Right lobe of liver (tissue), 6 donors: ENCODE measurements at places on chromosomes 4 and X. TPM values are rescaled to one million over a fixed set of nuclear protein-coding genes. Genes with fewer than 3 reads are reported as not detected.

SPANXA2 gene
- not detected for total RNA-seq

PALLD gene
- 81.6 TPM for total RNA-seq

COPS4 gene
- total RNA-seq: 18.7 TPM

LONRF3 gene
- total RNA-seq: 13.1 TPM

GRCh38 chr4:168794881-168795280 is 215.2 kb downstream of the CBR4 start:
- DNase-seq: no peak

DNA sequence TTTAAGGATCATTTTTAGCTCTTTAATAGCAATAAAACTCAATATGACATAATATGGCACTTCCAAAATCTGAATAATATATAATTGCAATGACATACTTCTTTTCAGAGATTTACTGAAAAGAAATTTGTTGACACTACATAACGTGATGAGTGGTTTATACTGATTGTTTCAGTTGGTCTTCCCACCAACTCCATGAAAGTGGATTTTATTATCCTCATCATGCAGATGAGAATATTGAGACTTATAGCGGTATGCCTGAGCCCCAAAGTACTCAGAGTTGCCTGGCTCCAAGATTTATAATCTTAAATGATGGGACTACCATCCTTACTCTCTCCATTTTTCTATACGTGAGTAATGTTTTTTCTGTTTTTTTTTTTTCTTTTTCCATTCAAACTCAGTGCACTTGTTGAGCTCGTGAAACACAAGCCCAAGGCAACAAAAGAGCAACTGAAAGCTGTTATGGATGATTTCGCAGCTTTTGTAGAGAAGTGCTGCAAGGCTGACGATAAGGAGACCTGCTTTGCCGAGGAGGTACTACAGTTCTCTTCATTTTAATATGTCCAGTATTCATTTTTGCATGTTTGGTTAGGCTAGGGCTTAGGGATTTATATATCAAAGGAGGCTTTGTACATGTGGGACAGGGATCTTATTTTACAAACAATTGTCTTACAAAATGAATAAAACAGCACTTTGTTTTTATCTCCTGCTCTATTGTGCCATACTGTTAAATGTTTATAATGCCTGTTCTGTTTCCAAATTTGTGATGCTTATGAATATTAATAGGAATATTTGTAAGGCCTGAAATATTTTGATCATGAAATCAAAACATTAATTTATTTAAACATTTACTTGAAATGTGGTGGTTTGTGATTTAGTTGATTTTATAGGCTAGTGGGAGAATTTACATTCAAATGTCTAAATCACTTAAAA is 15.3 kb downstream of the ALB start:
- DNase-seq: no peak
